Femur (tissue), 1 donor: ENCODE measurements at places on chromosomes 5 and 9.

DNA sequence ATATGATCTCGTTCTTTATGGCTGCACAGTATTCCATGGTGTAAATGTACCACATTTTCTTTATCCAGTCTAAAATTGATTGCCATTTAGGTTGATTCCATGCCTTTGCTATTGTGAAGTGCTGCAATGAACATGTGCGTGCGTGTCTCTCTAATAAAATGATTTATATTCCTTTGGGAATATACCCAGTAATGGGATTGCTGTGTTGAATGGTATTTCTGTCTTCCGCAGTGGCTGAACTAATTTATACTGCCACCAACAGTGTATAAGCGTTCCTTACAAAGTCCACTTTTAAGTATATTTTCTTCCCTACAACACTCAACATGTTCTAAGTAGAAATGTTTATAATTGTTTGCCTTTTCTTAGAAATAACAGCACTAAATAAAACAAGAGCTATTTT, 521.9 kb downstream of the DTWD2 start:
- no peak for DNase-seq

DNA sequence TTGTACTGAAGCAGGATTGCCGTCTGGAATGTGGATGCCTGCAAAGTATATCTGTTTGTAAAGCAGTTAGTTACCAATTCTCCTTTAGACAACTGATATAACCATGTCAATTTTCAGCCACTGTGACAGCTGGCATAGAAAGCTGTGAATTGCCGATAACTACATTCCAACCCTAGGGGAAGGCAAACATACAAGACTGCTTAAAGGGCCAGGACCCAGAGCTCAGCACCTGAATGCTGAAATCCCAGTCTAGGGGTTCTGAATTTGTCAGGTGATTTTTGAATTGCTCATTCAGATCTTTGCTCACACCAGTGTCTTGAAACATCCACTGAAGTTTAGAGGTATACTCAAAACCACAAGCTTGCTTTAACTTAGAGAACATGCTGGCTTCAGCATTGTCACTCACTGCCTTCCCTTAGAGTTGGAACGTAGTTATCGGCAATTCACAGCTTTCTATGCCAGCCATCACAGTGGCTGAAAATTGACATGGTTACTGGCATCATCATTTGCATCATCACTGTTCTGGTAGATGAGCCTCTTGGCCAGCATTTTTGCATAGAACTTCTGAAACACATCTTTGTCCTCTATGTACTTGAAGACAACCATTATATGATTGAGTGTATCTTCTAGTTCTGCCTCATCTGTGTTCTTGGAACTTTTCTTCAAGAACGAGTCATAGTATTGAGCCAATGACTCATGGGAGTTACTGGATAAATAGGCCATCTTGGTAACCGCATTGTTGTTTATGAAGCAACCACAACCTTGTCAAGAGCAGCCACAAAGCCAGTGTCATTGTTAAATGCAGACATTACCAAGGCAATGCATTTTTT, 82.1 kb downstream of the CCDC192 start:
- no peak for DNase-seq

DNA sequence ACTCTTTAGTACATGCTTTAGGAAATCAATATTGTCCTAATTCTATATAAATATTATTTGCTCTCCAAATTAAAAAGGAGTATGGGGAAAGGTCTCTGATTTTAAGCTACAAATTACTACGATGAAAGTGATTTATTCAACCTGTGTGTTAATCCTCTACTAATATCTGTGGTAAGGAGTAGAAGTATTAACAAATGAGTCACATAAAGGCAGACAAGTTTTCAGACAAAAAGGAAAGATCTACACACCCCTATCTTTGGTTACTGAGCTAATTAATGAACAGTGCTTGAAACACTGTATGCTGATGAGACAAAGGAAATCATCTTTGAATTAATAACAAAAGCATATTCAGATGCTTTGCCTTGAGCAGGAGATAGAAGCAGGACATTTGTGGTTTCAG, 15.9 kb downstream of the LOX start:
- DNase-seq: no peak

GRCh38 chr9:113886933-113887332, 10.8 kb downstream of the ZNF618 start:
- DNase-seq: no peak

DNA sequence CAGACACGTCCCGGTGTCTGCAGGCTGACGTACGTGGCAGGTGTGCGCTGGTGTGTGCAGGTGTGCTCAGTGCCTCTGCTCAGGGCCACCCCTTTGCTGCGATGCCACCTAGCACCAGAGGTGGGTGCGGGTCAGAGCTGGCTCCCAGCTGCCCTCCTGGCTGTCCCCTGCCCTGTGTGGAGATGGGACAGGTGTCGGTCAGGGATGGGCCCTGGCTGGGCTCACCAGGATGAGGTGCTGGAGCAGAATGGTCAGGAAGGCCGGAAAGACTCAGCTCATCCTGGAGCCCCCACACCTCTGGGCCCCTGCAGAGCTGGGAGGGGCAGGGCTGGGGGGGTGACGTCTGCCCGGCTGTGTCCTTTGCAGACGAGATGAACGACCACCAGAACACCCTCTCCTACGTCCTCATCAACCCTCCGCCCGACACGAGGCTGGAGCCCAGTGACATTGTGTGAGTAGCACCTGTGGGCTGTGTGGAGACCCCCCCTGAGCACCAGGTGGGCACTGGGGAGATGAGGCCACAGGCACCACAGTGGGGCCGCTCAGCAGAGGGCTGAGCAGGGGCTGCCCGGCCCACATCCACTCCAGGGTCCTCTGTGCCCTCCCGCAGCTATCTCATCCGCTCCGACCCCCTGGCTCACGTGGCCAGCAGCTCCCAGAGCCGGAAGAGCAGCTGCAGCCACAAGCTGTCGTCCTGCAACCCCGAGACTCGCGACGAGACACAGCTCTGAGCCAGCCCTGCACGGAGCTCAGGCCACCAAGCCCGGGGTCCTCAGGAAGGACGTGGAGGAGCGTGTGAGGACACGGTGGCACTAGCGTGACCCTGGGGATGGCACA, 89.7 kb downstream of the KCNT1 start:
- no peak for DNase-seq

- DNase-seq: no peak
These were observed 32.3 kb upstream of the CDK5RAP2 start for GRCh38 chr9:120612218-120612617.

- peak; percentile 81 for DNase-seq
These were observed 8.5 kb upstream of the ANGPTL2 start for GRCh38 chr9:127130661-127131538.

DNA sequence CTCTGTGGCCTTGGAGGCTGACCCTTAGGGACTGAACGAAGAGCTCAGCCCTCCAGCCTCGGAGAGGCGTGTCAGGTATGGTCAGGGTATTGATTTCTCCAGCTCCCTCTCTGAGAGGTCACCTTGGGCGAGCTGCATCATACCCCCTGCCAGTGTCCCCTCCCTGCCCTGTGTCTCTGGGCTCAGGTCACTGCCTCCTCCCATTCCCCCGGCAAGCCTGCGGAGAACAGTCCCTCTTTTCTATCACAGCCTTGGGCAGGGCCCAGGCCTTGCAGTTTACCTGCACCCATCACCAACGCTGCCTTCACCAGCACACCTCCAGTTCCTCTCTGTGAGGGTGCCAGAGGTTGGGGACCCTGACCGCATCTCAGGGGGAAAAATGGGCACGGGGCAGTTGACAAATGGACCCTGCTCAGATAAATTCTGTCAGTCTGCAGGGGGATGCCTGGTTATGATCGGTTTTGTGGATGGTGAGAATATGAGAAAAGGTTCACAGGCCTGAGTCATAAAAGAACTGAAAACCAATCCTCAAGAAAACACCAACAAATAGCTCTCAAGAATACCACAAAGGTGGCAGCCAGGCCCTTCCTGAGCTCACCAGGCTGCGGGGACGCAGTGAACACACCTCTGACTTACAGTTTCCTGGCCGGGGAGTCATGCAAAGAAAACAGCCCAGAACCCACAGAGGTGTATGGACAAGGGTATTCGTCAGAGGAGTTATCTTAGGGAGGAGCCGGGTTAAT, 24.7 kb upstream of the RXRA start:
- no peak for DNase-seq

DNA sequence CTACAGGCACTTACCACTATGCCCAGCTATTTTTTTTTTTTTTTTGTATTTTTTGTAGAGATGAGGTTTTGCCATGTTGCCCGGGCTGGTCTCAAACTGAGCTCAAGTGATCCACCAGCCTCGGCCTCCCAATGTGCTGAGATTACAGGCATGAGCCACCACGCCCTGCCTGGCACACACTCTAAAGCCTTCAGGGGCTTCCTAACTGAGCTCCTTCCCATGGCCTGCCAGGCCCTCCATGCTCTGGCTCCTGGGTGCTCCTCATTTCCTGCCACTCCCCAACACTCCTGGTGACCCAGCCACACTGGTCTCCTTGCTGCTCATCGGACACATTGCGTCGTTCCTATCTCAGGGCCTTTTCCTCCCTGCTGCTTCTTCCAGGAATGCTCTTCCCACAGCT, 61.5 kb downstream of the CARTPT start:
- DNase-seq: no peak

DNA sequence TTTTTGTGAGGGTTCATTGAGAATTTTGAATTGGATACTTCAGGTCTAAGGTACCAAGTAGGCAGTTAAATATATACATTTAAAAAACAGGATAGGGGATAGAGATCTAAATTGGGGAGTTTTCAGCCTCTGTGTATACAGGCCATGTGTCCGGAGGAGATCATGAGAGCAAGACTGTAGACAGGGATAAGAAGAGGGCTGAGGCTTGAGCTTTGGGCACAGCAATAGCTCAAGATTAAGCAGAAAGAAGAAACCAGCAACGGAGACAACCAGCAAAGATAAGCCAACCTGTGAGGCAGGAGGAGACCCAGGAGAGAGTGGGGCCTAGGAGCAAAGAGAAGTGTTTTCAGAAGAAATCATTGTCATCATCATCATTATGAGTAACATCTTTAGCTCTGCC, 258.4 kb downstream of the GRIA1 start:
- no peak for DNase-seq

DNA sequence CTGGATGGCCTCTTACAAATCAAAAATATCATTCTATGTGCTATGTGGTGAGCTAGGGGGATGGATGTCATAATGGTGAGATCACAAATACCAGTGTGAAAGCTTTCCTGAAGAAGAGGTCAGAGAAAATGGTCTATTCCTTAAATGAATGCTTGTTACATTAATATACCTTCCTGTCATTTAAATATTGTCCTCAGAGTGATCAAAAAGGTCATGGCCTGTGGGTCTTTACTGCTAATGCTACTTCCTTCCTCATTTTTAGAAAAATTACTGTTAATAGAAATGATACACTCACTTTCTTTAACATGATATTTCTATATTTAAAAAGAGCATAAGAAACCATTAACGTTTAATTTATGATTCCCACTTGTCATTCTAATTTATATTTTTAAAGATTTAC, 9.7 kb downstream of the OMD start:
- DNase-seq: no peak

DNA sequence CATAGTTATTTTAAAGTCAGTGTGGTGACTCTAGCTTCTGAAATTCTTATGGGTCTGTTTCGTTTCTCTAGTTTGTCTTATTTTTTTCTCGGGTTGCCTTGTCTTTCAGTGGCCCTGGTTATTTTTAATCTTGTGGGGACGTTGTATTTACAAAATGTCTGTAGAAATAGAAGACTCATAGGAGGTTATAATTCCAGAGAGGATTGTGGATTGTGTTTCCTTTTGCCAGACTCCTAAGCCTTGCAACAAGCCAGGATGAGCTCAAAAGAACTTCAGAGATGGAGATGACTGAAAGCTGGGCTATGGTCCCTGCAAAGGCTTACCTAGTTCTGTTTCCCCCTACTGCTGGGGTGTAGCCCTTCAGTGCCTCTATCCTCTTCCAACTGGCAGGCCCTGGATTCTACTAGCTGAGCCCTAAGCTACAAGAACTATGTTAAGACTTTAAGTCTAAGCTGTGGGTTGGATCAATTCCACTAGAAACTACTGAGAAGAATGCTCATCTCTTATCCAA, 32.2 kb upstream of the LECT2 start:
- no peak for DNase-seq

DNA sequence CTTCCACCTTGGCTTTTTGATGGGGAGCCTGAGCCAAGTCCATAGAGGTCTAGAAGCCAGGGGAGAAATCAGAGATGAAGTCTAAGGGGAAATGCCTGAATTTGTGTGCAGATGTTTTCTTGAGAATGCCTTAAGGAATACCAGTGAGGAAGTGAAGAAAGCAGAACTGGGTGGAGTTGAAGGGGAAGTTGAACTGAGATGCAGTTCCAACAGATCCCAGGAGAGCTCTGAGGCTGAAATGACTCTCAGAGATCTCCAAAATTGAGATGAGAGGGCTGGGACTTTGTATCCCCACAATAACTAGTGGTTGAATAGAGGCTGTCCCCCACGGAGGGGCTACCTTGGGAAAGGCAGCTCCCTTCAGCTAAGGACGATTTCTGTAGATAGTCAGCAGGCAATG, 197.1 kb downstream of the ZNF462 start:
- DNase-seq: no peak

- no peak for DNase-seq
These were observed 140.5 kb upstream of the COL5A1 start for GRCh38 chr9:134500931-134501760.

GRCh38 chr5:175141421-175141820, 302.6 kb downstream of the DRD1 start:
- DNase-seq: no peak

DNA sequence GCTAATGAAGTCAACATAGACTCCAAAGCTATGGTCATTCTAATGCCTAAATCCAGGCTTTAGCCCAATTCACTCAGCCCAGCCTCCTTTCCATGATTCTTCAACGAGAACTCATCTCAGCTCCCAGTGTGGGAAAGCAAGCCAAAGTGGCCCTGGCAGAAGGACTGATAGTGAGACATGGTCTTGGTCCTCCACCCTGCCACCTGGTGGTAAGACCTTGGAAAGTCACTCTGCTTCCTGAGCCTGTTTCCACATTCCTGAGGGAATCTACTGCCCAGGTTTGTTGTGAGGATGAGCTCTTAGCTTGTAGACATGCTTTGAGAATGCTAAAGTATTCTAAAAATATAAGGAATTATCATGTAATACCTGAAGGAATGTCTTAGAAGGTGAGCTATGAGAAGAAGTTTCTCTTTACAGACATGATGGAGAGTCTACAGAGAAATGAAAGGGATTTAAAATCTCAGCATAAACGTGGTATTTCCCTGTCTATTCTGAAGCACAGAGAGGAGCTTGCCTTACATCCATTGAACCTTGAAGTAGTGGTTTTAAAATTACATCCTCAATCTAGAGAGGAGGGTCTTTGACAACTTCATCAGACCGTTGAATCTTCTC, 173.5 kb downstream of the TRIM32 start:
- DNase-seq: peak; percentile 49

GRCh38 chr5:39721394-39721793, 296.6 kb upstream of the DAB2 start:
- DNase-seq: no peak
